ENCODE measurements at places on chromosomes 4 and X.

- DNase-seq = no peak
Observed at GRCh38 chr4:20416800-20417199, 165.1 kb downstream of the SLIT2 start.

DNA sequence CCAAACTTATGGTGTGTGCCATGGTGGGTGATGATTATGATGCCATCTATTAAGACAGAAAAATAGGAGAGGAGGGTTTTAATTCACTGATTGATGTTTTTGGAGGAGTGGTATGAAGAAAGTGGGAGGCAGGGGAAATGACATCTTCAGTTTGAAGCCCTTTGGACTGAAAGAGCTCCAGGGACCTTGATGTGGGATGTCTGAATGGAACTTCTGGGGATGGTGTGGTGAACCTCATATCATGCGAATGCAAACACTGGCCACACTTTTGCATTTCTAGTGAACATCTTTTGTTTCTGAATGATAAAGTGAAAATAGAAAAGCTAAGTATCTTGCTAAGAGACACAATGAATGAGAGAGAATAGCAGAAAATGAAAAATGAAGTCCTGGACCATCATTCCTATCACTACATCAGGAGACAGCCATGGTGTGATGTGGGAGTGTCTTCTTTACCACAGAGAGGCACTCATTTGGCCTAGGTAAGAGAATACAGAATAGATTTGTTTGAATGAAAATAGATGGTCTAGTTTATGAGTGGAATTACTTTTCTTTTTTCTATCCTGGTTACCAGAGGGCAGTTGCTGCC, 123.5 kb downstream of the ZNF827 start:
- DNase-seq = no peak

DNA sequence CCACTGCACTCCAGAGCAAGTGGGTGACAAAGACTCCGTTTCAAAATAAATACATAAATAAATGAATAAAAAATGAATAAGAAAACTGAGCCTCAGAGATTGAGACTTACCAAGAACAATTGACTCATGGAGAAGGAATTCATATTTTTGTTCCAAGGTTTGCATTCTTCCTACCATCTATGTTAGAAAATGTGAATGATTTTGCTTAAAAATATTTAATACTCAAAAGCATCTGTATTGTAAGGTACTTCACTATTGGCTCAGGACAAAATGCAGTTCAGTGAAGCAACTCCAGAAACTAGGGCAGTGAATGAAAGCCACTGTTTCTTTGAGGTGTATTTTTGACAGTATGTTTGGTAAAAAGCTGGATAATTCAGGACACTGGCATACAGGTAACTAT, 54.1 kb downstream of the XAGE2 start:
- no peak for DNase-seq

DNA sequence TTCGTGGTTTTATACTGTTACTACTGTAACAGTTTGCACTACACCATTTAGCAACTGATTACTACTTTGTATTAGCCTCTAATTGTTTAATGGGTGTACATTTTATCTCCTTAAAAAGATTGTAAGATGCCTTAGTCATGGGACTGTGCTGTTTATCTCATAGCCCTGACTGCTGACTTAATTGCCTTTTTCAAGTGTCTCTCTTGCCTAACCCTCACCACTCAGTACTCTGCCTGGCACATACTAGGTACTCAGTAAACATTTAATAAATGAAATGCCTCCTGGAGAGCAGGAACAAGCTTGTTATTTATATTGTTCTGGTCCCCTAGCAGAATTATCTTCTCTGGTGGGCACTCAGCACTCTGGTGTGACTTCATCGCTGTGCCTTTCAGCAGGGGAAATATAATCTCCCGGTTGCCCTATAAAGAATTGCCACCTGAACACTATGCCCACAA, 1.7 kb upstream of the STIM2 start:
- DNase-seq = no peak

DNA sequence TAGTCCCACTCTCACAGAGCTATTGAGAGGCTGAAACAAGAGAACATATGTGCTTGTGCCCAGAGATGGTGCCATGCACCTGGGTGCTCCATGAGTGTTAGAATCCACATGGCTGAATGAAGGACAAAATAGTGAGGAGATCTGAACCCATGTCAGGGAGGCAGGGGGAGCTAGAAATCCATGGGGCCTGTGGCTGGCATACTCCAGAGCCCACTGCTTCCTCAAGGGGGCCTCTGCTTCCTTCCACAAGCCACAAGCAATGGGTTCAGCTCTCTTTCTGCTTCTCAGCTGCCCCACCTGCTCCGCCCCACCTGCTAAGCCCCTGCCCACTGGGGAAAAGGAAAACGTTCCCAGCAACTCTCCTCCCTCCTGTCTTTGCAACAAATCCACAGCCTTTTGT, 46.1 kb downstream of the PJA1 start:
- no peak for DNase-seq

GRCh38 chr4:145795521-145795920, 115.6 kb downstream of the C4orf51 start:
- DNase-seq = no peak

DNA sequence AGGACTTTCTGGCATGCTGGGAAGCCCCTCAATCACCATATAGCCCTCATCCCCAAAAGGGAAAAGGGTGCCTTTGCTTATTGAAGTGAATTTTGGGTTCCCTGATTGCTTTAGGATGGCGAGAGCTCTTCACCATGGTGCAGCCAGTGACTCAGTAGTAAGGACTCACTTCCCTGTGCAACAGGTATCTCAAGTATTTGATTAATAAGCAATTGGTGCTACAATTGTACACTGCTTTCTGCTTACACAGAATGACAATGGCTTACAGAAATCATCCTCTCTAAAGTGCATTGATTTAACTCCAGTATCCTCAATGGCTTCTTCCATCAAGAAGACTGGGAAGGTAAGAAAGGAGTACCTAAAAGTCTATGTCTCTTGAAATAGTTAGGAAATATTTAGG, 143.7 kb upstream of the SMIM10 start:
- no peak for DNase-seq

- DNase-seq = no peak
Observed at GRCh38 chrX:69988955-69989394, 60.8 kb downstream of the AWAT2 start.

GRCh38 chr4:5784021-5784420, 73.0 kb downstream of the EVC start:
- no peak for DNase-seq

DNA sequence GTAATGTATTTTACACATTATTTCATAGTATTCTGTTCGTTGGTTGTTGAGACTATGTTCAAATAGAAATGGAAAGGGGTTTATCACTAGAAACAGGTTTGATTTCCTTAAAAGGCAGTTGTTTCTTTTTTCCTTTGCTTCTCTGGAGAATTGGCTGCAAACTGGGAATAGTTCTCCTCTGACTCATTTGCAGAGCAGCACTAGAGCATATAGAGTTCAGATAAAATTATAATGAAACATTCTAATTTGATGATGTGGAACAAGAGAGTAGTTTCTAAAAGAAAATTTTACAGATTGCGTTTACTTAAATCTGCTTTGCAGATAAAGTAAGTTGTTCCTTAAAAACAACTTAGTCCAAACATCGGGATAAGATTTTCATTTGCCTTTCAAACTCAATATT, 29.7 kb downstream of the SYNPO2 start:
- no peak for DNase-seq

- no peak for DNase-seq
Observed at GRCh38 chr4:184528051-184528450, 53.7 kb upstream of the IRF2 start.

- DNase-seq = no peak
Observed at GRCh38 chrX:85052636-85053343, 49.1 kb downstream of the APOOL start.

- DNase-seq = no peak
Observed at GRCh38 chr4:25702848-25703247, 47.2 kb downstream of the SLC34A2 start.

DNA sequence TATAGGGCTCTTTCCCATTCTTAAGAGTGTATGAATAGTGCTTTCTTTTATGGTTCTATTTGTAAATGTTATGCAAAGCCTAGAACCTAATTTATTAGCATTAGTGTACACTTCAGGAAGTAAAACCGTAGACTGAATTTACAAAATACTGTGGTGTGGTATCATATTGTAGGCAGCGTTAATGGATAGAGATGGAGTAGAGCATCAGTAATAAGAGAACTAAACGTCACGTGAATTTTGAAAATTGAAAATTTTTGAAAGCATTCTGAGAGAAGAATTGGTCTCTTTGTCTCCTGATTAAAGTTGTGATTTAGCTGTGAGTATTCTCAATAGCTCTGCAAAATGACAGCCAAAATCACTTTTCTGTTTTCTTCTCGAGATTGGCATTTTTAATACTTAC, 2.9 kb downstream of the STIM2 start:
- DNase-seq = no peak

DNA sequence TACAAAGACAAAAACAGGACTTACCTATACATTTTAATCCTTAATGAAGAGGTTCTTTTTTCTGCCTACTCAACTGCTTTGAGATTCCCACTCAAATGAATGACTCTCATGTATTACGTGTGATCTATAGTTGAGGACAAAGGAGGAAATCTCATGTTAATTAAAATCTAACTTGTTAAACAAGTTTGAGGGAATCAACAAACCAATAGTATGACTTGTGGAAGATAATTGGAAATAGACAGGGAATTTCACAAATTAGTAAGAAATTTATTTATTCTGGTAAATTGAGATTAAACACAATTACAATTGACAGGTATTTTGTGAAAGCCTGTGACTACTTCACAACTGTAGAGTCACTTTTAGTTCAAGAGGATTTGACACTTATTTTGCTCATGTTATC, at the start of gene TMPRSS11D:
Gene TMPRSS11D, minus strand, starts transcription at position 101 of the 400 bp plus-strand sequence. Its CDS starts 69 bp downstream, at position 32.
- no peak for DNase-seq
